ENCODE measurements at places on chromosomes 2 and 18.

DNA sequence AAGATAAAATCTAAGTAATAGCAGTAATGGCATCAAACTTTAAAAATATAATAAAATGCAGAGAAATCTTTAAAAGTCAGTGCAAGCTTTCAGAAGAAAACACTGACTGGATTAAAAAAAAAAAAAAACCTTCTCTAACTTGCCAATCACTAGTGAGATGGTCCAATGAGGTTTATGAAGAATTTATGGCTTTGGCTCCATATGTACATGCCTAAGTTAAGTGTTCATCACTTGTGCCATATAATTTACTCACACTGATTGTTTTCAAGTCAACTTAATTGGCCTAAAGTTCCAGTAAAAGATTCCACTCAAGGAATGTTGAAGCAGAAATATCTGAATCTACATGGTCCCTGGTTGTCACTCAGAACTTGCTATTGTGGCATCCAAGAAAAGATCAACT lies 40.7 kb upstream of the RAB27B start:
- no peak for DNase-seq

- DNase-seq = no peak
These were observed 154.3 kb downstream of the TCF4 start for GRCh38 chr18:55433648-55434047.

- DNase-seq = no peak
These were observed 121.1 kb upstream of the RMP24 start for GRCh38 chr18:35851286-35851970.

DNA sequence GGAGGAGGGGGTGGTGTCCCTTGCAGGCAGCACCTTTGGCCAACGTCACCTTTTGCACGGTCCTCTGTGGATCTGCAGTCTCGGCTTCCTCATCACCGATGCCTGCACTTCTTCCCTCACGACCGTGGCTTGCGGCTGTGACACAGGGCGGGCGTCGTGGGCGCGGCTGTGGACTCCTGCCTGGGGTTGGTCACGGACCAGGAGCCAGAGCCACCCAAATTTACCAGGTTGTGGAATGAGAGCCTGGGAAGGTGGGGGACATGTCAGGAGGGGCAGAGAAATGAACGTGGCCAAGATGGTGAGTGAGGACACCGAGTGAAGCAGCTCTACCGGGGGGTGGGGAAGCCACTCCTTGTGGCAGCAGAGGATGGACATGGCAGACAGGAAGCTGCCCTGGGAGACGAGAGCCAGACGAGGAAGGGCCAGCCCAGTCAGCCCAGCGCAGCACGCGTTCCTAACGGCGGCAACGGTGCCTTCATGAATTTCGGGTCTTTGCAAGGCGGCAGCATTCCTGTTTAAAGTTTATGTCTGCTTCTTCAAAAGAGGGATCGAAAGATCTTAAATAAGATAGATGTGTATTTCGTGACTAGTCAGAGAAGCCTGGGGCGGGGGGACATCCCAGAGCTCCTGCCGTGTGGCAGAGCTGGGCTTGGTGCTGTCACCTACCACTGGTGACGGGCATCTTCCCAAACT lies 84.2 kb downstream of the LRRFIP1 start:
- DNase-seq = no peak

DNA sequence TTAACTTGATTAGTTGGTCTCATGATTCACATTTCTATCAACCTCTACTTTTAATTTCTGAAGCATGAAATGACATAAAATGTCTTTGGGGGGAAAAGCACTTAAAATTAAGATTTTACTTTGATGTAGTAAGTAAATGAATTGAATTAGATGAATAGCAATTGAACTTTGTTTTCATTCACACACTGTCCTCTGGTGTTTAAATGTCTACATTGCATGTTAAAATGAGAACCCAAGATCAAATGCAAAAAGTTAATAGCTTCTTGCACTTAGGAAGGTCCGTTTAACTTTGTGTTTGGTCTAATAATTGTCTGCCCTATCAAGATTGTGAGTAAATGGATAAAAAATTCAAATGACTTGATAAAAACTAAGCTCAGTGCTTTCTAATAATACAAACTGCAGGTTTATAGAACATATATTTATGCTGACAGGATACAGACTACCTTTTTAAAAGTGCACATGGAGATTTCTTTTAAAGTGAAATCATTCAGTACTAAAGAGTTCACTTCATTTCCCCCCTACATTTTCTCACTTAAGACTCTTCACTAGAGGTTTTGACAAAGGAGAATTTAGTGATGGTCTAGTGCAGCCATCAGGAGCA lies 156.2 kb upstream of the NABP1 start:
- DNase-seq = no peak

- DNase-seq = no peak
These were observed 25.5 kb downstream of the LNPK start for GRCh38 chr2:175976391-175977157.

DNA sequence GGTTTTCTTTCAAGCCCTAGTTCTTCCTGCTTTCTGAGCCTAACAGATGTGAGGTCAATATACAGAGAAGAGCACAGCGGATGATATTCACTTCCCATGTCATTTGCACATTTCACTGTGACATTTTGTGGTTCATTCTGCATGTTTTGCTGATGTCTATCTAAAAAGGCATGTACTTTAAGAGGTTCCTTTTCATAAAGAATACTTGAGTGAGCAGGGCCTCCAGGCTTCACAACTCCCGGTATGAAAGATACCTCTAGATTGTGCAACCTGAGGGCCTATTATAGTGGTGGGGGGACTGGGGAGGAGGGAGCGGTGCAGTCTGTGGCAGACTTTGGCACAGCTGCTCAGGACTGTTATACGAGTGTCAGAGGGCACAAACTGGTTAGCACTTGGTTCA lies 54.6 kb downstream of the CPO start:
- no peak for DNase-seq

- no peak for DNase-seq
These were observed 16.3 kb upstream of the PKDCC start for GRCh38 chr2:42031281-42032223.

- DNase-seq = no peak
These were observed 35.2 kb upstream of the SCN9A start for GRCh38 chr2:166410828-166411472.

DNA sequence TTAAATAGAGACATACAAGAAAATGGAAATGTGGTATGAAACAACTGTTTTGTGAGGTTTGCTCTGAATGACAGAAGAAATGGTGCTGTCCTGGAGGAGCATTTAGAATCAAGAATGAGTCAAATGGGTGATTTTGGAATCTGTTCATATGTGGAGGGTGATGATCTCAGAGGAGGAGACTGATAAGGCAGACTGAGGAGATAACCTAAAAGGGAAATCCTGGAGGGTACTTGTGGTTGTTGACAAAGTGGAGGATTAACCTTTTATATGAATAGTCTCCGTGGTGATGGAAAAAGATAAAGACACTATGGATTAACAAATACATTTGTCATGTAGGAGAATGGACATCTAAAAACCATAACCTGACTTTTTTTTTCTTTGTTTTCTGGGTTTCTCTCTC lies 74.1 kb downstream of the MMADHC start:
- no peak for DNase-seq

GRCh38 chr18:68766433-68766832 lies 31.4 kb upstream of the CCDC102B start:
- no peak for DNase-seq

DNA sequence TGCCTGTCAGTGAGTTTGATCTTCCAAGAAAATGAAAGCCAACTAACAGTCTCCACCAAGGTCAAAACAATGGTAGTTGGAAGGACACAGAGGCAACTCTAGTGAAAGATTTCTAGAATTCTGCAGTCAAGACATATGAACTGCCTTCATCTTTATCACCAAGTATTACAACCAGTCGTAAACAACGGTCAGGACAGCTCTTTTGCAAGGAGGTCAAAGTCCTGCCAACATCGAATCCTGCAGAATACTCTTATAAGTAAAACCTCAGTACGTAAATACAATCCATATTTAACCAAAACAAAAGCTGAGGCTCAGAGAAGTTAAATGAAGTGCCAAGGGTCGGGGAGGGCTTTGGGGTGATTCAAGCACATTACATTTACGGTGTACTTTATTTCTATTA lies 3.1 kb downstream of the FEZ2 start:
- no peak for DNase-seq

DNA sequence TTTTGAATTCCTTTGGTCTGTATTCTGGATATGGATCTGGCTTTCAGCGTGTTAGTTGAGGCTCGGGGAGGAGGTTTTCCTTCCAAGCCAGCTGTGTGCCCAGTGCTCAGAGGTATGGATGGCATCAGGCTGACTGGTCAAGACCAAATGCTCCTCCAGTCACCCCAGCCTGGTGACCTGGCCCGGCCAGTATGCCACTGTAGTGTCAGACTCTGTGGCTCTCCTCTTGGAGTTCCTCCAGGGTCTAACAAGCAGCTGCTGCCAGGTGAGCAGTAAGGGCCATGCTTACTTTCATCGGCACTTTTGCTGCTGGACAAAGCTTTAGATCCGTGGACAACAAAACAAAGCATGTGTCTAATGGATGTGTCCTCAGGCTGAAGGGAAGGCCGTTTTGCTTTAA lies 44.1 kb downstream of the CABLES1 start:
- no peak for DNase-seq

DNA sequence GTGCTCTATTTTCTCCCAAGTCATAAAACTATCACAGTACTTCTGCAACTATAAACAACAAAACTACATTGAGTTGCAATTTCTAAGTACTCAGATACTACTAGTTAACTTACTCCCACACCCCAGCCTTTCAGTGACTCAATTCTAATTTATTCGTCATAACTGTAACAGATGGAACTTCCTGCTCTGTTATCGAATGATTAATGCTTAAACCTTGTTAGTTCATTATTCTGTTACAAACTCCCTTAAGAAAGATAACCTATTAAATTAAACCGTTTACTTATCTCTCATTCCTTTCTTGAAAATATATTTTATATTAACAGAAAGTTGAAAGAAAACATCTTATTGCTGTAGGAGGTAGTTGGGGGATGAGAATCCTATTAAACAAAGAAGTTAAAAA lies 17.0 kb downstream of the TNFAIP6 start:
- no peak for DNase-seq

- peak; percentile 49 for DNase-seq
These were observed 47.9 kb downstream of the ANKMY1 start for GRCh38 chr2:240509667-240510512.

GRCh38 chr18:5197032-5197434 lies at the start of gene AKAIN1:
Gene AKAIN1 (minus strand): TSS chr18:5197257. CDS start chr18:5197053, 204 bp downstream.
- DNase-seq = peak; percentile 78

GRCh38 chr2:57370882-57371585 lies 675.6 kb upstream of the VRK2 start:
- no peak for DNase-seq

GRCh38 chr2:231378026-231378722 lies 17.3 kb upstream of the B3GNT7 start:
- DNase-seq = no peak

GRCh38 chr2:126269911-126270310 lies 386.0 kb upstream of the GYPC start:
- DNase-seq = no peak

DNA sequence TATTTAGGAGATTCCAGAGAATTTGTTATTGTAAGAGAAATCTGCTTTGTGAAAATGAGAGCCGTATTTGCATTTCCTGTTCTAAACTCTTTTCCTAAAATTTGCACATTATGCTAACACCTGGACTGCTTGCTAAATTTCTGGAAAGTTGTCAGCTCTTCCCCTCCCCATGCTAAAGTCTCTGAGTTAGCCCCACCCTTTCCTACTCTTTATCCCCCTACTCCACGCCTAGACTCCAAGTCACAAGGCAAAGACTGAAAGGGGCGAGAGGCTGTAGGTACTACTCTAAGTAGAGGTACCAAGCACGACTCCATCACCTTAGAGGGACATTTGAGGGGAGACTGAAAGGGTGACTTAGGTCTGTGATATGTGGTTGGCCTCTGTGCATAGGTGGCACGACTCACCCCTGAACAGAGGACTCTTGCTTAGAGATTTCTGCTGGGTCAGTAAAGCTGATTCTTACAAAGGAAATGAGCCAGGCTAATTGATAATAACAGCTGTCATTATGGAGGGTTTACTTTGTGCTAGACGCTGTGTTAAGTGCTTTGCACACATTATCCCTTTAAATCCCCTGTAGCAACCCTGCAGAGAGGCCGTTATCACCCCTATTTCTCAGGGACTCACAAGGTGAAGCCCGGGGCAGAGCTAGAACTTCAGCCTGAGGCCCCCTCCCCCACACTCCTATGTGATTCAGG lies 373.5 kb downstream of the EN1 start:
- no peak for DNase-seq

DNA sequence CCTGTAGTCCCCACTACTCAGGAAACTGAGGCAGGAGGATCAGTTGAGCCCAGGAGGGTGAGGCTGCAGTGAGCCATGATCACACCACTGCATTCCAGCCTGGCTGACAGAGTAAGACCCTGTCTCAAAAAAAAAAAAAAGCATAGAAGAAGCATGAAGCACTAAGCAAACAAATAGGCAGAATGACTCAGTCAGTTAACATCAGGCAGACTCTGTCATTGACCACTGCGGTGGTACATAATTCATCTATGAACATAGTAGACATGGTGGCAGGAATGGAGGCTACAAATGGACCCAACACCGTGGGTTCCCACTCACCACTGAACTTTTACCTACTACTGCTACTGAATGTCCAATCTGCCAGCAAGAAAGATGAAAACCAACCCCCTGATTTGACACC lies 7.6 kb upstream of the ASXL2 start:
- DNase-seq = no peak

GRCh38 chr18:46239549-46239948 lies 135.4 kb downstream of the HAUS1 start:
- DNase-seq = no peak

DNA sequence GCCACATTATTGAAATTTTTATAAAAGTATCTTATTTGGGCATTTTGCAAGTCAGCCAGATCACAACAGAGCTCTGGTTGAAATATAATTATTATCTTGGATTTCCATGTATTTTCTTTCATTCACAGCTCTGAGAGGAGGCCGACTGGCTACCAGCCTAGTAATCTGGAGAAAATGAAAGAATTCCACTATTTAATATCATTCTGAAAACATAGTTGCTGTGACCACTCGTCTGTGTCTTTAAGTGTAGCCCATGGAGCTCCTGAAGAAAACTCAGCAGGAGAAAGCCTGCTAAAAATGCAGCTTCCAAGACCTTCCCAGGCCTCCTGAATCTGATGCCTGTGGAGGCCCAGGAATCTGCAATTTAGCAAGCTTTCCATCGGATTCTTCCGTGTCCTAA lies 114.7 kb downstream of the SH3BP4 start:
- no peak for DNase-seq

GRCh38 chr2:61220768-61221167 lies 58.8 kb downstream of the C2orf74 start:
- no peak for DNase-seq

GRCh38 chr2:176931588-176932563 lies 280.7 kb upstream of the HNRNPA3 start:
- no peak for DNase-seq

- no peak for DNase-seq
These were observed 51.4 kb downstream of the TTC32 start for GRCh38 chr2:19850056-19851050.

DNA sequence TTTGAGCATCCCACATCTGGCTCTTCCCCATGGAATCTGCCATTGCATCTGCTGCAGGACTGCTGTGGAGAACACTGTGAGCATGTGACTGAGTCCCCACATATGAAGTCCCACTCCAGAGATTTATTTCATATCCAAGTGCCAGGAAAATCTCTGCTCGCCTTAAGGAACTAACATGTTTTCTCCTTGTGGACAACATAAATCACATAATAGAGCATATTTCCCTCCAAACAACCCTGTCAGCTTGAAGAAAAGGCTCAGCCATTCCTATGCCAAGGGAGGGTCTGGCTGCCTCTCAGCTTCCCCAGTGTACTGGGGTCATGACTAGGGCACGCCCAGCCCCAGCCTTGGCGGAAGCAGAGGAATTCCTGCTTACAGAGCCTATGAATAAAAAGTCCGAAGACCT lies 193.7 kb downstream of the DNER start:
- peak; percentile 76 for DNase-seq

- peak; percentile 79 for DNase-seq
These were observed 593 bp upstream of the SDC1 start for GRCh38 chr2:20225294-20226151.

All from aorta (tissue), 5 donors.